Calu3 (cell line): ENCODE measurements at places on chromosomes 3 and 15. TPM values are rescaled to one million over a fixed set of nuclear protein-coding genes. Genes with fewer than 3 reads are reported as not detected.

MNS1 gene
- 25.5 and 37.7 TPM in 2 replicates for total RNA-seq

TRIM59 gene
- 20.8 and 22.3 TPM in 2 replicates for total RNA-seq

CFAP92 gene
- total RNA-seq = 0.92 and 1.3 TPM in 2 replicates

CCDC54 gene
- total RNA-seq = not detected in 2 replicates

POLQ gene
- total RNA-seq = 13.7 and 15.5 TPM in 2 replicates

KIAA1143 gene
- total RNA-seq = 28.8 and 36.9 TPM in 2 replicates

THAP10 gene
- 11.8 and 13.7 TPM in 2 replicates for total RNA-seq

HHATL gene
- total RNA-seq = not detected in 2 replicates

DLL4 gene
- not detected in 2 replicates for total RNA-seq

ALDH1A3 gene
- 666 and 983 TPM in 2 replicates for total RNA-seq

CCR2 gene
- not detected in 2 replicates for total RNA-seq

KY gene
- total RNA-seq = 0.15 TPM in 1 of 2 replicates, not detected in the other

ZNF660 gene
- total RNA-seq = 0.95 and 1.4 TPM in 2 replicates

SGO1 gene
- total RNA-seq = 29.4 and 30.2 TPM in 2 replicates

GRCh38 chr15:100279849-100280248 is 61.9 kb downstream of the ADAMTS17 start:
- no peaks in the 10 kb centered on the region for H3K27me3 ChIP-seq
- no peak overlapping the region for H3K27ac ChIP-seq
- no peaks in the 10 kb centered on the region for H3K4me1 ChIP-seq
- H3K36me3 ChIP-seq = no peaks in the 10 kb centered on the region

GRCh38 chr3:184746131-184747120 is 34.6 kb upstream of the MAGEF1 start:
- H3K27ac ChIP-seq = no peak overlapping the region
- no peaks in the 10 kb centered on the region for H3K4me1 ChIP-seq
- DNase-seq = no peak

- H3K27ac ChIP-seq = peak overlapping the region; percentile 61
- no peaks in the 10 kb centered on the region for H3K27me3 ChIP-seq
- no peak for DNase-seq
- H3K4me1 ChIP-seq = peaks cover 33% of the 10 kb centered on the region
- H3K36me3 ChIP-seq = peaks cover 12% of the 10 kb centered on the region
Observed at GRCh38 chr3:197216169-197216860, 82.1 kb downstream of the DLG1 start.

- DNase-seq = no peak
- H3K27me3 ChIP-seq = no peaks in the 10 kb centered on the region
- no peak overlapping the region for H3K4me3 ChIP-seq
- H3K36me3 ChIP-seq = no peaks in the 10 kb centered on the region
Observed at GRCh38 chr15:93707751-93708150, 523.6 kb upstream of the MCTP2 start.

- no peak overlapping the region for H3K4me3 ChIP-seq
- DNase-seq = no peak
- no peak overlapping the region for H3K27ac ChIP-seq
- H3K36me3 ChIP-seq = no peaks in the 10 kb centered on the region
Observed at GRCh38 chr3:84998545-84998944, 39.8 kb downstream of the CADM2 start.

- no peak for DNase-seq
- H3K4me1 ChIP-seq = no peaks in the 10 kb centered on the region
- no peaks in the 10 kb centered on the region for H3K27me3 ChIP-seq
- H3K4me3 ChIP-seq = no peak overlapping the region
- H3K27ac ChIP-seq = no peak overlapping the region
- H3K36me3 ChIP-seq = peaks cover 16% of the 10 kb centered on the region
Observed at GRCh38 chr3:42786631-42787030, 13.6 kb upstream of the CCDC13 start.

DNA sequence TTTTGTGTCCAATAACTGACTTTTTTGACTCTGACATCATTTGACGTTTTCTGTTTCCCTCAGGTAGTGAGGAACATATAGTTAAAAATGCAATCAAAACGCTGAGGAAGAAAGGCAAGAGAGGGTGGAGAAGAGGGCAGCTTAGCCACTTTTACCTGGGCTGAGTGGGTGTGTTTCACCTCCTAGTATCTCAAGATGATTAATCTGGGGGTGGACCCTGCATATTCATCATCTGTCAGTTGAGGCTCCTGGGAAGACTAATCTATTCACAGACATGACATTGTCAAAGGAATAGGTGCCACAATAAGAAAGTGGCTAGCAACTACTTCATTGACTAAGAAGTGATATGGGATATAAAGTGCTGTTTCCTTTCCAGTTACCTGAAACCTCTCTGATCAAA is 331.5 kb upstream of the RARB start:
- no peak overlapping the region for H3K4me3 ChIP-seq
- no peaks in the 10 kb centered on the region for H3K36me3 ChIP-seq
- no peaks in the 10 kb centered on the region for H3K27me3 ChIP-seq
- no peaks in the 10 kb centered on the region for H3K4me1 ChIP-seq
- DNase-seq = no peak
- no peak overlapping the region for H3K27ac ChIP-seq

GRCh38 chr3:161082063-161082462 is 23.1 kb downstream of the B3GALNT1 start:
- no peaks in the 10 kb centered on the region for H3K36me3 ChIP-seq
- H3K4me3 ChIP-seq = no peak overlapping the region
- H3K4me1 ChIP-seq = no peaks in the 10 kb centered on the region
- no peak overlapping the region for H3K27ac ChIP-seq
- DNase-seq = no peak

GRCh38 chr3:145604851-145605250 is 556.1 kb downstream of the PLOD2 start:
- no peak overlapping the region for H3K4me3 ChIP-seq
- no peak for DNase-seq
- no peaks in the 10 kb centered on the region for H3K36me3 ChIP-seq
- H3K27ac ChIP-seq = no peak overlapping the region
- H3K27me3 ChIP-seq = no peaks in the 10 kb centered on the region

DNA sequence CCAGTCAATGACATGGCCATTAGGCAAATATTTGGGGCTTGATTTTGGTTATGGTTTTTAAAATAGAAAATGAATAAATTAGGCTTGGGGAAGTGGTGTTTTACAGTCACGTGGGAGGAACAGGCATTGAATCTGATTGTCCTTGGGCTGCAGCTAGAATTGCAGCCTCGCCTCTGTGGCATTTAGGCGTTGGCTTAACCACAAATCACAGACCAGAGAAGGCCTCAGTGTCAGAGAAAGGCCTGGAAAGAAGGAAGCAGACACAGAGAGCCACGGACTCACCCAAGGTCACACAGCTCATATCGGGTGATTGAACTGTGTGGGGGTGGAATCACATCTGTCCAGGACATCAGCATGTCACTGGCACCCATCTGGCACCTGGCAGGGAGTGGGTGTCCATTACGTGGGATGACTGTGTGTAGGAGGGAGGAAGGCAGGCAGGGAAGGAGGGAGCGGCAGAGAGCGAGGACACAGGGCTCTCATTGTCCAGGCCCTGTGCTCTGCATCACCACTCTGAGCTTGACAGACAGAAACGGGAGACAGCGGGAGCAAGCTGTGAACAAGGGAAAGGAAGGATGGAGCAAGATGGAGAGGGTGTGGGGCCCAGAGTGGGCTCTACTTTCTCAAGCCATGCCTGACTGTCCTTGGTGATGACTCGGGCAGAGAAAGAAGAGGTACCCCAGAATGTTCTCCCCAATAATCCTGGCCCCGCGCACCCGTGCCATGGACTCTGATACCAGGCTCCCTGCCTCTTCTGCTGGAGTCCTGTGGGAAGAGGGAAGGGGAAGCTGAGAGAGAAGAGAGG is 186.4 kb downstream of the FAM43A start:
- no peaks in the 10 kb centered on the region for H3K36me3 ChIP-seq
- DNase-seq = peak; percentile 27

DNA sequence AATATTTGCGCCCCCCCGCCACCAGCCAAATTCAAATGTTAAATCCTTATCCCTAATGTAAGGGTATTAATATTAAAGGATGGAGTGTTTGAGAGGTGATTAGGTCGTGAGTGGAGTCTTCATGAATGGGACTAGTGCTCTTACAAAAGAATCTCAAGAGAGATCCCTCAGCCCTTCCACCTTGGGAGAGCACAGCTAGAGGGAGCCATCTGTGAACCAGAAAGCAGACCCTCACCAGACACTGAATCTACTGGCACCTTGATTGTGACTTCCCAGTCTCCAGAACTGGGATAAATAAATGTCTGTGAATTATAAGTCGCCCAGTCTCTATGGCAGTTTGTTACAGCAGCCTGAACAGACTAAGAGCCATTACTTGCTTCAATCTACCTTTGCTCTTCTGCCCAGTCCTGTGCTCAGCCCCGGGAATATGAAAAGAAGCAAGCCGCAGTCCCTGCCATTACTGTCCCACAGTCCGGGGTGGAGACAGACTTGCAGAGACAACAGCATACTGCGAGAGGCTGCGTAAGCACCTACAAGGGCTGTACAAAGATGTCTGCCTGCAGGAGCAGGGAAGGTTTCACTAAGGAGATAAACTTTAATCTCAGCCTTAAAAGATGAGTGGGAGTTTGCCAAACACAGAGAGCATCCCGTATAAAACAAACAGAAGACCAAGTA is 110.7 kb upstream of the TMCO5A start:
- no peaks in the 10 kb centered on the region for H3K27me3 ChIP-seq
- DNase-seq = no peak
- H3K4me3 ChIP-seq = no peak overlapping the region
- no peaks in the 10 kb centered on the region for H3K36me3 ChIP-seq
- no peak overlapping the region for H3K27ac ChIP-seq

GRCh38 chr15:69475769-69476358 is 23.2 kb downstream of the RPLP1 start:
- peaks cover 6% of the 10 kb centered on the region for H3K36me3 ChIP-seq
- no peak overlapping the region for H3K27ac ChIP-seq
- H3K4me1 ChIP-seq = peaks cover 25% of the 10 kb centered on the region

- no peaks in the 10 kb centered on the region for H3K36me3 ChIP-seq
- no peaks in the 10 kb centered on the region for H3K27me3 ChIP-seq
- no peak overlapping the region for H3K27ac ChIP-seq
- DNase-seq = no peak
- no peak overlapping the region for H3K4me3 ChIP-seq
- no peaks in the 10 kb centered on the region for H3K4me1 ChIP-seq
Observed at GRCh38 chr15:80180986-80181385, 28.2 kb downstream of the FAH start.

DNA sequence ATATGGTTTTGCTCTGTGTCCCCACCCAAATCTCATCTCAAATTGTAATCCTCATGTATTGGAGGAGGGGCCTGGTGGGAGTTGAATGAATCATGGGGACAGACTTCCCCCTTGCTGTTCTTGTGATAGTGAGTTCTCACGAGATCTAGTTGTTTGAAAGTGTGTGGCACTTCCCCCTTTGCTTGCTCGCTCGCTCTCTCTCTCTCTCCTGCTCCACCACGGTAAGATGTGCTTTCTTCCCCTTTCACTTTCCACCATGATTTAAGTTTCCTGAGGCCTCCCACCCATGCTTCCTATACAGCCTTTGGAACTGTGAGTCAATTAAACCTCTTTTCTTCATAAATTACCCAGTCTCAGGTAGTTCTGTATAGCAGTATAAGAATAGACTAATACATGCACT is 60.7 kb downstream of the GSK3B start:
- no peak for DNase-seq
- no peak overlapping the region for H3K27ac ChIP-seq
- no peak overlapping the region for H3K4me3 ChIP-seq
- no peaks in the 10 kb centered on the region for H3K27me3 ChIP-seq
- H3K36me3 ChIP-seq = no peaks in the 10 kb centered on the region

- no peak overlapping the region for H3K4me3 ChIP-seq
- H3K27ac ChIP-seq = no peak overlapping the region
- no peaks in the 10 kb centered on the region for H3K27me3 ChIP-seq
- no peaks in the 10 kb centered on the region for H3K36me3 ChIP-seq
- DNase-seq = peak; percentile 75
Observed at GRCh38 chr3:127791221-127791913, 30.9 kb downstream of the MGLL start.

- DNase-seq = peak; percentile 77
- peak overlapping the region; percentile 30 for H3K27ac ChIP-seq
- H3K4me3 ChIP-seq = no peak overlapping the region
- peaks cover 11% of the 10 kb centered on the region for H3K4me1 ChIP-seq
Observed at GRCh38 chr3:179811321-179812095, 158.7 kb downstream of the USP13 start.

DNA sequence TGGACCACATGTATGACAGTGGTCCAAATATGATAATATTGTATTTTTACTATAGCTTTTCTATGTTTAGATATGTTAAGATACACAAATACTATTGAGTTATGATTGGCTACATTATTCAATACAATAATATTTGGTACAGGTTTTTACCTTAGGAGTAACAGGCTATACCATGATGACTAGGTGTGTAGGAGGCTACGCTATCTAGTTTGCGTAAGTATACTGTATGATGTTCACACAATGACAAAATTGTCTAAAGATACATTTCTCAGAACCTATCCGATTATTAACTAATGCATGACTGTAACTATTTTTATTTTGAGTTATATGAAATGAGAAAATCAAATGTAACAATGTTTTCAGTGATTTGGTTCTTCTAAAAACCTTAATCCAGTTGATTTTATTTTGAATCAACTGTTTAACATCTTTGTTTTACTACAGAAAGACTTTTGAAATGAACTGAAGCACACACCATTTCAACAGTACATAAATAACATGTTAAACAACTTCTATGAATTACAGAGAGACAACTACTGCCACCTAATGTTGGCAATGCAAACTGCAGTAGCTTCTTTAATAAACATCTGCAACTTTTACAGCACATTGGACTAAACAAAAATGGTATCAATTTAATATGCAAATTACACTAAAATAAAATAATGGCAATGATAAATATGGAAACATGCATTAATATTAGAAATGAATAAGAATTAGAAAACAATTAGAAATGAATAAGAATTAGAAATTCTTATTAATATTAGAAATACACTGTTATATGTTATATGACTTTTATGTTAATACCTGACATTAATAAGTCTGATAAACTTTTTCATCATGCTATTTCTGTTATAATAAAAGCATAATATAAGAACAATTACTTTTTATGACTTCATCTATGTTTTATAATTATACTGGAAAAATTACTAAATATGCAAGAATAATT is 255.7 kb downstream of the MBNL1 start:
- no peak overlapping the region for H3K27ac ChIP-seq
- H3K4me3 ChIP-seq = no peak overlapping the region
- no peaks in the 10 kb centered on the region for H3K27me3 ChIP-seq
- H3K36me3 ChIP-seq = no peaks in the 10 kb centered on the region
- DNase-seq = peak; percentile 57

- peak overlapping the region; percentile 94 for H3K27ac ChIP-seq
- peaks cover 40% of the 10 kb centered on the region for H3K36me3 ChIP-seq
- H3K27me3 ChIP-seq = no peaks in the 10 kb centered on the region
- peak overlapping the region; percentile 99 for H3K4me3 ChIP-seq
- peak; percentile 7 for DNase-seq
Observed at GRCh38 chr3:48088056-48088748, 72.0 kb upstream of the MAP4 start.

- no peaks in the 10 kb centered on the region for H3K36me3 ChIP-seq
- H3K4me3 ChIP-seq = no peak overlapping the region
- no peak overlapping the region for H3K27ac ChIP-seq
- no peaks in the 10 kb centered on the region for H3K4me1 ChIP-seq
- peaks cover 73% of the 10 kb centered on the region for H3K27me3 ChIP-seq
Observed at GRCh38 chr3:37652851-37653250, 208.8 kb upstream of the CTDSPL start.
